ENCODE measurements at places on chromosomes 16 and 17.

- no peak for DNase-seq
Measured at GRCh38 chr16:3431779-3432219, 11.5 kb downstream of the ZNF597 start.

DNA sequence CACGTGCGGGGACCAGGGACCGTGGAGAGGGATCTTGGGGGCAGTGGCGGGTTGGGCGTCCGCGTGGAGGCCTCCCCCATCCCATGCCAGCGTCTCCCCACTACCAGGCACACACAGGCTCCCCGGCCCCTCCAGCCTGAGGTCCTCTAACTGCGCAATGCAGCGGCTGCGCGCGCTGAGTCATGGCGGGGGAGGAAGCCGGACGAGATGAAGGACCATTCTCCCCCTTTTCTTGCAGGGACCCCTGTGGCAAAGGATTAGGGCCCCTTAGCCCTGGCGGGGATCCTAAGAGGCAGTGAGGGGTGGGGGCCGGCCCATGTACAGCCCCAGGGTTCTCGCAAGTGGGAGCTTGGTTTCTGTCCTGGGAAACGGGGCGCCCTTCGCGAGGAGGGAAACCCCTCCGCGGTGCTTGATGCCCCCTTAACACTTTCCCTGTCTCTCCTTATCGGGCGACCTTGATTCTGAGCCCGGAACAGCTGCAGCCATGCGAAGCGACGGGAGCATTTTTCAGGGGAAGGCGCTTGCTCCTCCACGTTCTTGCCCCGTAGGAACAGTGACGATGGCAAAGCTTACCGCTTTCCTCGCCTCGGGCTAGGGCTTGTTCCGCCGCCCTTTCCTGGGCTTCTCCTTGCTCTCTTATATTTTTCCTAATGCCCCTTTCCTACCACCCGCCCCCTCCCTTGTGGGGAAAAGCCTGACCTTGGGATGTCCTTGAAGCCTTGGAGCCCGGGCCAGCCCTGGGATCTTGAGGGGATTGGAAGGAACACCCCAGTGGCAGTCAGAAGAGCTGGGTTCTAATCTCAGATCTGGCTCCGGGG is 592 bp downstream of the ALDOA start:
- no peak for DNase-seq

GRCh38 chr17:21495281-21495680 is 119.1 kb downstream of the KCNJ12 start:
- no peak for DNase-seq

DNA sequence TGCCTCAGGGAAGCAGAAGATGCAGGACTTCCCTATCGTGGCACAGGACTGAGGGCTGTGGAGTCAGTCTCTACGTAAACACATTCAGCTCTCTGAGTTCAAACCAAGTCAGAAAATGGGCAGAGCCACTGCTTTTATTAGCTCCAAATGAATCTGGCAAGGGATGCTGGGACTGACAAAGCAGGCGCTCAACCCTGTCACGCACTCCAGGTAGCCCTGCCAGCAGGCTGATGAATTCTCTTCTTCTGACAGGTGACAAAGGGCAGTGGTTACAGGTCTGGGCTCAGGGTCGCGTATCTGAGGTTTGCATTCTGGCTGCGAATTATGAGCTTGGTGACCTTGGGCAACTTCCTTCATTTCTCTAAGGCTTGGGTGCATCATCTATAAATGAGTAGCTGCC is 9.4 kb downstream of the RPH3AL start:
- DNase-seq: no peak

- no peak for DNase-seq
Measured at GRCh38 chr16:84448444-84448843, 56.0 kb downstream of the MEAK7 start.

DNA sequence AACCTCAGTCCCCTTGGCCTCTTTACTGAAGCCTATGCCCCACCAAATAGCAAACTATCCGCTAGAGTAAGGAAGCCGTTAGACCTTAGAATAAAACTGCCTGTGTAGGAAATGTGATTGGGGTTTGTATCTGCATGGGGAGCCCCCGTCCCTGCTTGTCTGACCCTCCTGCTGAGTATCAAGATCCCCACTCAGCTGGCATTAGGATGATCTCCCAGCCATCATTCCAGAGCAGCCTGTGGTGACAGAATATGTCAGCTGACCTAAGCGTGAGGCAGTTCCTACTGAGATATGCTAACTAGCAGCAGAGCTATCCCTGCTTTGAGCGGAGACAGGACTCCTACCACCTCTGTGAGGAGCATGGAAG is 645 bp upstream of the GFOD2 start:
- no peak for DNase-seq

- DNase-seq: no peak
Measured at GRCh38 chr16:3020604-3021448, 658 bp downstream of the TNFRSF12A start.

- no peak for DNase-seq
Measured at GRCh38 chr16:14499110-14499509, 130.9 kb downstream of the PARN start.

DNA sequence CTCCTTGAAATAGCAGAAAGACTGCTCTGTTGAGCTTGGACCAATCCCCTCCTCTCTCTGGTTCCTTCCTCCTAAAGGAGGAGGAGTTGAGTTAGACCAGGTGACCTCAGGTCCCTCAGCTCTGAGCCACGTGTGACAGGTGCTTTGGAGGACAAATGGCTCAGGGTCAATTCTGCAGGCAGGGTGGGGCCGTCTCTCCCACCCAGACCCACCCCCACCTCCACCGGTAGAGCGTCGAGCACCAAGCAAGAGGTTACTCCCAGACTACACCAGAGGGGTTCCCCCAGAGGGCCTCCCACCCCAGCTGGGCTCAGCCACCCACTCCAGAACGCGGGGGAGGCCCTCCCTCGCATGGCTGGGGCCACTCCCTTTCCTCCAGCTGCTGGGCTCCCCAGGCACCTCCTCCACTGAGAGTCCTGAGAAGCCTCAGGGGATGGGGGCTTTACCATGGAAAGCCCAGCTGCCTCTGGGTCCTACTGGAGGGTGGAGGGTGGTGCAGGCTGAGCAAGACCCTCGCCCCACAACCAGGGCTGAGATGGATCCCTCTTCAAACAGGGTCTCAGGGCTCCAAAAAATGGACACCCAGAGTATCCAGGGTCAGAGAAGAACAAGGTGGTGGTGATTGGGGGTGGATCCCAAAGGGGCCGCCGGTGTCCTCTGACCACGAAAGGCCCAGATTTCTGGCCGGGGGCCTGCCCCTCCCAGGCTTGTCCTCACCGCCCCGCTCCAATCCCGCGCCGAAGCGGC is 7.6 kb downstream of the MYO1C start:
- no peak for DNase-seq

DNA sequence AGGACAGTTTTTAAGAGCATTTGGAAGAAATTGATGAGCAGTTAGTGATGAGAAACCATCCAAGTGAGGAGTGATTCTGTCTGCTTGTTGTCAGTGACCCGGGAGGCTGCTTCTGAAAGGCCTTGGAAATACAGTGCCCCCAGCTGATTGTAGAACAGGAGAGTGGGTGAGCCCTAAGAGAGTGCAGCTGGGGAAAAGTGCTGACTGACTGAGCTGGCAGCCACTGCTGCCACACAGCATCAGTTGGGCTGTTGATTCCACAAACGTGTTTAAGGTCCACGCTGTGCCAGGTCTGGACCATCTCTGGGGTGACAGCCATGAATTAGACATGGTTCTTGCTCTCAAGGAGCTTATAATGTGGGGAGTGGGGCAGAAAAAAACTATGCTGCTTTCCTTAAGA is 18.9 kb downstream of the NUP93 start:
- DNase-seq: no peak

DNA sequence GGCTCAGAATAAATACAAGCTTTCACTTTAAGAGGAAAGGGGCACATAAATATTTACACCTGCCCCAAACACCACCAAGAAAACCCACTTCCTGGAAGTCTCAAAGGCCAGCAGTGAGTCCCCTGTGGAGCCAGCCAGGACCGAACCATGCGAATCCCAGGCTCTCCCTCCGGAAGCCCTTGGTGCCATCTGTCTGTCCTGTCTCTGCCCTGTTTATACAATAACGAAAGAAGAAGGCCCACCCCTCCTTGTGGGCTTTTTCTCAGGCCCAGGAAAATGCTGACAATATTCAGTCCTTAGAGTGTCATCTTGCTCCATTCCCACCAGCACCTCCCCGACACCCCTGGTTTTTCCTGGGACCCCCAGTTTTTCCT is 3.6 kb upstream of the SLC6A4 start:
- DNase-seq: no peak

DNA sequence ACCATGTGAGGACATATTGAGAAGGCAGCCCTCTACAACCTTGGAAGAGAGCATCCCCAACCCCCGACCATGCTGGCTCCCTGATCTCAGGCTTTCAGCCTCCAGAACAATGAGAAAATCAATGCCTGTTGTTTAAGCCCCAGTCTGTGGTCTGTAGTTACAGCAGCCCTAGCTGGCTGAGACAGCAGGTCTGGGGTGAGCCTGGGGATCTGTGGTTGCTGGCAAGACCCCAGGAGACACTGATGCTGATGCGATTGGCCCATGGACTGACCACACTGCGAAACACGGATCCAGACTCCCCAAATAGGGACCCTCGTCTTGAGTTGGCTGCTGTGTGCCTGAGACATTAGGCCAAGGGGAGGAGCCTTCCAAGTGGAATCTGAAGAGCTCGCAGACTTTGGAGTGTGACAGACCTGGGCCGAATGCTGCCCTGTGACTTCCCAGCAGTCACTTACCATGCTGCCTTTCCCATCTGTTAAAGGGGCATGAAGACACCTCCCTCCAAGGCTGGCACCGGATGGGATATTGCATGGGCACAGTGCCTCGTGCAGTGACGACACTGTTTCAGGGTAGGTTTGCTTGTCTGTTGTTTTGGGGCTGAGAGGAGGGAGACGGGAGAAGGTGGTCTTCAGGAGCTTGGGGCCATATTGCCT is 147.8 kb upstream of the RPL38 start:
- DNase-seq: no peak

DNA sequence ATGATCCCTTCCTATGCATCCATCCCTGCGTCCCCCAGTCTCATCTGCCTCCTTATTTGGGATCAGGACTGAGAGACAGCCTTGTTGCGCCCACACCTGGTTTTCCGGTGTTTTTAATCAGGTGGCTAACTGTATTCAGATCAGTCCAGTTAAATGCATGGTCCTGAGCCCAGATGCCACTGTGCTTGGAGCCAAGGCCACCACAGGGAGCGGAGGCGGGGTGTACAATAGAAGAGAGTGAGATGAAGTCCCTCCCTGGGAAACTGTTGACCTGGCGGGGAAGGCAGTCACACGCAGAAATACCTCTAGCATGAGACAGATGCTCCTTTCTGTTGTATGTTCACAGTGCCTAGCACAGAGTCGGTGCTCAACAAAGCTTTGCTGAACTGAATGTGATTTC is 6.3 kb downstream of the RCVRN start:
- no peak for DNase-seq

DNA sequence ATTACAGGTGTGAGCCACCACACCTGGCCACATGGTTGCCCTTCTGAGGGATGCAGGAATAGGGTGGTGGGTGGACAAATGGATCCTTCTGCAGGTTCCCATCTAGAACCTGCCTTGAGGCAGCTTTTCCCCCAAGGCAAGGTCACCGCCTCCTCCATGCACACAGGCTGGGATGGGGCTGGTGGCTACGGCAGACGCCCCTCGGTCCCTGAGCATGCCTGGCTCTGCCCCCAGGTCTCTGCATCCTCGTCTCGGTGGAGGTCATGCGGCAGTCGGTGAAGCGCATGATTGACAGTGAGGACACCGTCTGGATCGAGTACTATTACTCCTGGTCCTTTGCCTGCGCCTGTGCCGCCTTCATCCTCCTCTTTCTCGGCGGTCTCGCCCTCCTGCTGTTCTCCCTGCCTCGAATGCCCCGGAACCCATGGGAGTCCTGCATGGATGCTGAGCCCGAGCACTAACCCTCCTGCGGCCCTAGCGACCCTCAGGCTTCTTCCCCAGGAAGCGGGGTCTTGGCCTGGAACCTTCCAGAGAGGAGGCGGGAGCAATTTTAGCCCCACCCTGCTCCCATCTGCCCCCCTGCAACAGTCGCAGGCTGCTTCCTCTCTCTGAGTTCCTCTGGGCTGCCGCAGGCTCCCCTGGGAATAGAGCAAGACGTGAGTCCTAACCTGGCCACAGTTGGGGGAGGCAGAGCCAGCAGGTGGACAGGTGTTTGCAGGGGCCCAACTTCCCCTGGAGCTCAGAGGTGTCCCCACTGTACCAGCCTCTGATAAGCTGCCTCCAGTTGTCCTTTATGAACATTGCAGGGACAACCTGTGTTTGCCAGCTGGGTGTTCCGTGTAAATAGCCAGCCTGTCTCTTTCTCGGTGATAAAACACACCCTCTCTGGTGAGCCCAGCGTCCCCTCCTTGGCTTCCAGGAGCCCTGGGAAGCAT is 11.7 kb downstream of the CACNG1 start:
- DNase-seq: no peak

GRCh38 chr16:75632857-75633256 is 9.8 kb upstream of the ADAT1 start:
- no peak for DNase-seq

GRCh38 chr16:333406-334094 is 19.0 kb downstream of the AXIN1 start:
- no peak for DNase-seq

DNA sequence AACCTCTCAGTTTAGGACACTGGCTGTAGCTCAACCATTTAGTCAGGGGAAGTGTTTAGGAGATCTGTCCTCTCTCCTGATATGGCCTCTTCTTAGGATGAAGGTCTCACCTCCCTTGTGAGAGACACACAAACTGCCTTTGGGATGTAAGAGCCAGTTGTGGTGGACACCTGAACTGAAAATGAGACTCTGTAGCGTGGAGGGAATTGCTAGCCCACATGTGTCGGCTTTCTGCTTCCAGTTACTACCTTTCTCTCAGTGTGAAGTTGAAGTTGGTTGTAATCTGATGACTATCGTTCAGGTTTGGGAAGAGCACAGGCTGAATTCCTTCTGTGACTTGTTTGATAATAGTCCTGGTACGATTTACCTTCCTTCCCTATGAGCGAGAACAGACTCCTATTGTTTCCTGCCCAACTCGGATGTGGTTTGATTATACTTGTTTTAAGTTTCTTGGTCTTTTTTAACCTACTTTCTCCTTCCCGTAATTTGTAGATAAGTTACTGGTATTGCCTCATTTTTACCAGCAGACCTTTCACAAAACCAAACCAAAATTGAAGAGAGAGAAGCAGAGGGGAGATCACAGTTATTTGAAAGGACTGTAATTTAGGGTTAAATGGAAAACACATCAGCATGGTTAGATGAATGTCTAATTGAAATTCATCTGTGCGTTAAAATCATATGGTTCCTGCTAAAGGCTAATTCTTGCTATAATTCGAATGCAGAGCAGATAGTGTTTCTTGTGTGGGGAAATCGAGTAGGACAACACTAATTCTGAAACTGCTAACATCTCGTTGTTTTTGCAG is 43.2 kb downstream of the CLEC16A start:
- DNase-seq: no peak

DNA sequence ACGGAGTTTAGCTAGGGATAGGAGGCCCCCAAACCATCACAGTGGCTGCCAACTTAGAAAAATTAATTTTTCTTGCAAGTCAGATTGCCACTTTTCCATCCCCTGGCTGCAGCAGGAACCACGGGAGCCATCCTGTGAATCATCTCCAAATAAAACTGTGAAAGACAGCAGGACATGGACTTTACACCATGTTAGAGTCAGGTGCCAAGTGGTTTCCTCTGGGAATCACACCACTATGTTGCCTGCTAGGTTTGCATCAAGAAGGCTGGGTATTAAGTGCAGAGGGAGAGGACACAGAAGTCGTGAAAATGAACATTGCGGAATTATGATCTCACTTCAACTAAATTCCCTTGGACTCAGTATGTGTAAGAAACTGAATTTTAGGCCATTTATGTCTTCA is 471.3 kb upstream of the GOT2 start:
- DNase-seq: no peak
